Activated T-cell treated with anti-CD3 and anti-CD28 coated beads, Interleukin-2, amount 50 U/mL, for 72 hours (primary cell): ENCODE measurements at places on chromosomes 11 and 22.
A peak's percentile ranks its signal among the peaks of the same experiment; 100 is the strongest.

GRCh38 chr11:134045799-134046635 lies 22.9 kb upstream of the JAM3 start:
- peak; percentile 48 for DNase-seq

GRCh38 chr22:43272869-43273318 lies 70.3 kb downstream of the SCUBE1 start:
- no peak for DNase-seq

GRCh38 chr11:62652161-62653006 lies 718 bp downstream of the INTS5 start:
- no peak for DNase-seq

DNA sequence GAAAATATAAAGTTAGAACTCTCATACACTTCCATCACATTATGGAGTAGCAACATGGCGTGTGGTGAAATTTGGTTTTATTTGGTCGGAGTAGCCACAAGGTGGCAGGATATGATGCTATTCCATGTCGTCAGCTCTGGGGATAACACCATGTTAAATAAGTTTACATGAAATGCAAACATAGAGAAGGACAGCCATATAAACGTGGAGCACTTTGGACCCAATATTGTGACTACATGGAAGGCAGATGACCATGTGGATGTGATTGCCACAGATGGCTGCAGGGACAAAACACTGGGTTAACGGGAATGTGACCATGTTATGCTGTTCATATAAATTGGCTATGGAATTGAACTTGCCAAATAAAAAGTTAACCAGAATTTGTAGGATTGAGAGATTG lies 21.0 kb downstream of the OR5M11 start:
- DNase-seq, result no peak
